RKO (cell line): ENCODE measurements at places on chromosomes 11 and 22.
A peak's percentile ranks its signal among the peaks of the same experiment; 100 is the strongest.

GRCh38 chr11:67436459-67437081 is 912 bp downstream of the PTPRCAP start:
- no peak for DNase-seq

GRCh38 chr22:35785181-35785923 is 67.7 kb downstream of the APOL5 start:
- DNase-seq: no peak

DNA sequence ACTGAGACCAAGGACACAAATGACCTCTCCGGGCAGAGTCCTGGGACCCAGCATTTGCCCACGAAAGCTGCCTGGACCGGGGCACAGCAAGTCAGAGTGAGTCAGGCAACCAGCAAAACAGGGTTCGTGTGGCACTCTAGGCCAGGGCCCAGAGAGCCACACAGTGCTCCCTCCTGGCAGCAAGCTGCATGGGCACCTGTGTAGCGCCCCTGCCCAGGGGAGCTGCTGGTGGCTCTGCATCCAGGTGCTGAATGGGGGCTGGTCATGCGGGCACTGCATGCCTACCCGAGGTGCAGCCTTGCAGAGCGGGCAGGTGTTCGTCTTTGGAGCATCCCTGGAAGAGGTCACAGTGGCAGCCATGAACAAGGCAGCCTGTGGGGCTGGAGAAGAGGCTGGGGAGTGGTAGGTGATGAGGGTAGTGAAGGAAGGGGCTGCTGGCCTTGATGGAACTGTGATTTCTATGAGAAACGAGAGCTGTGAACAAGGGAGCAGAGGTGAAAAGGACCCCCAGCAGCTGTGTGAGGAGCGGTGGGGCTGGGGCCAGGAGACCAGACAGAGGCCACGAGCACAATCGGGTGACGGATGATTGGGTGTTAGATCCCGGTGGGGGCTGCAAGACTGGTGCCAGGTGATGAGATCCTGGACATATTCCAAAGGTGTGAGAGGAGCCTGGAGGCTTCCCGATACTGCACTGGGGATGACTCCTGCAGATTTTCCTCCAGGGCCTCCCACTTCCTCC is 63.3 kb downstream of the DGCR2 start:
- DNase-seq: no peak

DNA sequence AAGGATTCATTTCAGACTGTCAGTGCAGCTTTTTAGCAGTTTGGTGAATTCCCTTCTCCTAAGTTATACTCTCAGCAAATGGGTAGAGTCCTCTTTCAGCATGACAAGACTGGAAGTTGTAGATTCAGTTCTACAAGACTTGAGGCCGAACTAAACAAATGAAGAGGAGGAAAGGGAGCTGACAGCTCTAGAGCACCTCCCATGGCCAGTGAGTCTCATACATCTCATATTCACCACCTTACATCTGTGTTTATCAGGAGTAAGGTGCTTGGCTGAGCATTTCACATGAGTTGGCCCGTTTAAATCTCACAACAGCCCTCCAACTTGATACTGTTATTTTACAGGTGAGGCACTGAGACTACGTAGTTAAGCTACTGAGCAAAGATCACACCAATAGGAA is 30.4 kb downstream of the SEZ6L start:
- peak; percentile 7 for DNase-seq

GRCh38 chr11:78338702-78339101 is 78.9 kb downstream of the GAB2 start:
- DNase-seq: no peak

- peak; percentile 38 for DNase-seq
These were observed 303.6 kb downstream of the SBF2 start for GRCh38 chr11:9990221-9990973.

DNA sequence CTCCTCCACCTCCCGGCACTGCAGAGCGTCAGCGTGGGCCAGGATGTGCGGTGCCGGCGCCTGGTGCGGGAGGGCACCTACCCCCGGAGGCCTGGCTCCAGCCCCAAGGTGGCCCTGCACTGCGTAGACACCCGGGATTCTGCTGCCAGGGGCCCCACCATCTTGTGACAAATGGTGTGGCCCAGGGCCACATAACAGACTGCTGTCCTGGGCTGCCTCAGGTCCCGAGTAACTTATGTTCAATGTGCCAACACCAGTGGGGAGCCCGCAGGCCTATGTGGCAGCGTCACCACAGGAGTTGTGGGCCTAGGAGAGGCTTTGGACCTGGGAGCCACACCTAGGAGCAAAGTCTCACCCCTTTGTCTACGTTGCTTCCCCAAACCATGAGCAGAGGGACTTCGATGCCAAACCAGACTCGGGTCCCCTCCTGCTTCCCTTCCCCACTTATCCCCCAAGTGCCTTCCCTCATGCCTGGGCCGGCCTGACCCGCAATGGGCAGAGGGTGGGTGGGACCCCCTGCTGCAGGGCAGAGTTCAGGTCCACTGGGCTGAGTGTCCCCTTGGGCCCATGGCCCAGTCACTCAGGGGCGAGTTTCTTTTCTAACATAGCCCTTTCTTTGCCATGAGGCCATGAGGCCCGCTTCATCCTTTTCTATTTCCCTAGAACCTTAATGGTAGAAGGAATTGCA is 13.5 kb downstream of the TSKU start:
- DNase-seq: no peak

DNA sequence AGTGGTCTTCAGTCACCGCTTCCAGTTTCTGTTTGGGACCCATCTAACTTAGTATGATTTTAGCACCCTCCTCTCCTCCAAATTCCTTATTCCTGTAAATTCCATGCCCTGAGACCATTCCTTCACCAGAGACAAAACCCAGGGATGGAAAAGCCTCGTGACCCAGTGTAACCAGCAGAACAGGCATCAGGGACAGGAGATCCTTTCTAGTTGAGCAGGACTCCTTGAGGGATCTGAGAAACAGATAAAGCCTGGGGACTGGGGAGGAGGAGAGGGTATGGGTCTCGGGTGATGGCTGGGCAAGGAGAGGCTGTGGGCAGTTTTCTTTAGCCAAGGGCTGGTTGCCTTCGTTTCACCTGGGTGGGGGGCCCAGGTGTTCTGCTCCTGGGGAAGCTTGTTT is 40.9 kb downstream of the TEAD1 start:
- DNase-seq: no peak

DNA sequence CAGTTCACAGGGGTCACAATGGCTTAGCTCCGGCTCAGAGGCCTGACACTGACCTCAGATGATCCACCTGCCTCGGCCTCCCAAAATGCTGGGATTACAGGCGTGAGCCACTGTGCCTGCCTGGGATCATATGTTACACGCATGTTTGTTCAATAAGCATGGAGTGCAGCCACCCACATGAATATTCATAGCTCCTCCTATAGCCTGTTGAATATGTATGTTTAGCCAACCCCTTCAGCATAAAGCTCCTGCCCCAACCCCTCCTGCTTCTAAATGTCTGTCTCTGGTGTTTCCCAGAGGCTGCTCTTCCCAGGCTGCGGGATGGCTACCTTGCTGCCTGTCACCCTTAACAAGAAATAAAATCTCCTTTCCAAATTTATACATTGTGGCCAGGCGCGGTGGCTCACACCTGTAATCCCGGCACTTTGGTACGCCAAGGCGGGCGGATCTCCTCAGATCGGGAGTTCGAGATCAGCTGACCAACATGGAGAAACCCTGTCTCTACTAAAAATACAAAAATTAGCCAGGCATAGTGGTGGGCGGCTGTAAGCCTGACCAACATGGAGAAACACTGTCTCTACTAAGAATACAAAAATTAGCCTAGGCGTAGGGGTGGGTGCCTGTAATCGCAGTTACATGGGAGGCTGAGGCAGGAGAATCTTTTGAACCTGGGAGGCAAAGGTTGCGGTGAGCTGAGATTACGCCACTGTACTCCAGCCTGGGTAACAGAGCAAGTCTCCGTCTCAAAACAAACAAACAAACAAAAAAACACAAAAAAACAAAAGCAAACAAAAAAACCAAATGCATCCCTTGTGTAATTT is 1.1 kb upstream of the APOBEC3F start:
- DNase-seq: no peak

DNA sequence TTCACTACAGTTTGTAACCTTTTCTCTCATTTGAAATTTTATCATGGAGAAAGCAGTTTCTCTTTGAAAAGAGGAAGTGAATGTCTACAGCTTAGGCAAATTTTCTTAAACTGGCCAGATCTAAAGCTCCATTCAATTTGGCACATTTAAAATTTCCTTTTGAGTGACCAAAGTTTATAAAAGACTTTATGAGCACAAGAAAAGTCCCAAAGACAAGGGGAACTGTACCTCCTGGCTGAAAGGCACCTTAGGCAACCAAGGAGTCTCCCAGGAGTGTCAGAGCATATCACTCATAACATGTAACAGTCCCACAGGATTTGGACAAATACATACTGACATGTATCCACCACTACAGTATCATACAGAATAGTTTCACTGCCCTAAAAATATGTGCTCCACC is 41.3 kb downstream of the NARS2 start:
- DNase-seq: no peak

DNA sequence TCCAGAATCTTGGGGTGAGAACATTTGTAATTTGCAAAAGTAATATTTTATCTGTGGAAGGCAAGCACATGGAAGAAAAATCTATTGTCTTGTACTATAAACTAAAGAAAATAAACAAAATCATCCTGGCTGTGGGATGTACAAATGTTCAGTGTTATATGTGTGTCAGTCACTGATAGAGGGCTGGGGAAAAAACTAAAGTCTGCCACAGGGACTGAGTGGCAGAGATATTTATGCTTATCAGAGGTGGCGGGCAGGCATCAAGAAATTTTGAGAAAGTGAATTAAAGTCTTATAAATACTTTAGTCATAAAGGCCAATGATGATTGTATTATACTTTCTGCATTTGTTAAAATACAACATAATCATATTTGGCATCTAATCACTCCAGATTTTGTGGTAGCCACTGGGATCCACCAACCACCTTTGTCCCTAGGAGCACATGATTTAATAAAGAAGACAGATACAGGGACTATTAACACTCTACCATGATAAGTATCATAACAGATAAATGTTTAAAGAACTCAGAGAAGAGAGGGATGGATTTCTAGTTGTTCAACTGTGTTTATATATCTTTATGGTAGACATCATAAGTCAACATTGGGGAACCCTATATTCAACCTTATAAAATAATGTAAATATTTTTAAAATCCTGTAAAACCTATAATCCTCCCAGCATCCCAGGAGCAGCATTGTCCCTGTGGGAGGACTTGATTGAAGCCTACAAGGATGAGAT is 2.6 kb upstream of the ENDOD1 start:
- DNase-seq: no peak

GRCh38 chr11:13963949-13964770 is 1.6 kb downstream of the SPON1 start:
- no peak for DNase-seq

- no peak for DNase-seq
These were observed 90.9 kb upstream of the GAL start for GRCh38 chr11:68593441-68593840.

DNA sequence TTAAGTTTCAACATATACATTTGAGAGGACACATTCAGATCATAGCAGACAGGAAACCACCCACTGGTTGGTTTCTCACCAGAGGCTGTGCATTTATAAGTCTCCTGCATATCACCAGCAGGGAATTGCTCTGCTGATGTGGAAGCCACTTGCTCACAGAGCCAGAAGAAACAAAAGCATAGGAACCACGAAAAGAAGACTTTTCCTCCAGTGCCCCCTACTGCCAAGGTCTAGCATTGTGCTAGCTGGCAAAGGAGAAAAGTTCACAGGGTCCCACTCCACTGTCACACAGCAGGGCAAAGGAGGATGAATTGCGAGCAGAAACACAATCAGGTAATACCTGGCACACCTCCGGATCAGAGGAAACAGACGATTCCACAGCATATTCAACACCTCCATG is 28.9 kb upstream of the ISX start:
- DNase-seq: no peak

DNA sequence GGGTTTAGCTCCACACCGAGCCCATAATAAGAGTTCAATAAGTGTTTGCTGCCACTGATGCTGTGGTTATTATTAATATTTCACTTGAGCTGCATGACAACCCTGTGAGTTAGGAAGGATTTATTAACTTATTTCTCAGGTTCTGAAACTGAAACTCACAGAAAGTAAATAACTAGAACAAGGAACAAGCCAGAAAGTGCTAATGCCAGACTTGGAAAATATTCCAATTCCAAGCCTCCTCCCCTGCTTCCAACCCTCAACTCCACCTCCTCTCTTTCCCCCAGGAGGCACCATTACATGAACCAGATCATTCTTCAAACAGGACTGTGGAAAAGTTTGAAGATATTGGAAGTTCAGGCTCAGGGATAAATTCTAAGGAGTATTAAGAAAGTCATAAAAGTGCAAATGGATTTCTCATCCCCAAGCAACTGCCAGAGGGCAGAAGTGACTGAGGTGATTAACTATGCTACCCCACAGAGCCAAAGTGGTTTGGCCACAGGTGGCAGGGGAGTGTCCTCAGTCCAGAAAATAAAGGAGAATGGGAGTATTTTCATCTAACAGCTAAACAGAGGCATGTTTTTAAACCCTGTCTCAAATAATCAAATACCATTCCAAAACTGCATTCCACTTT is 3.2 kb upstream of the FJX1 start:
- DNase-seq: no peak

- no peak for DNase-seq
These were observed 26.2 kb downstream of the PISD start for GRCh38 chr22:31635638-31636306.

DNA sequence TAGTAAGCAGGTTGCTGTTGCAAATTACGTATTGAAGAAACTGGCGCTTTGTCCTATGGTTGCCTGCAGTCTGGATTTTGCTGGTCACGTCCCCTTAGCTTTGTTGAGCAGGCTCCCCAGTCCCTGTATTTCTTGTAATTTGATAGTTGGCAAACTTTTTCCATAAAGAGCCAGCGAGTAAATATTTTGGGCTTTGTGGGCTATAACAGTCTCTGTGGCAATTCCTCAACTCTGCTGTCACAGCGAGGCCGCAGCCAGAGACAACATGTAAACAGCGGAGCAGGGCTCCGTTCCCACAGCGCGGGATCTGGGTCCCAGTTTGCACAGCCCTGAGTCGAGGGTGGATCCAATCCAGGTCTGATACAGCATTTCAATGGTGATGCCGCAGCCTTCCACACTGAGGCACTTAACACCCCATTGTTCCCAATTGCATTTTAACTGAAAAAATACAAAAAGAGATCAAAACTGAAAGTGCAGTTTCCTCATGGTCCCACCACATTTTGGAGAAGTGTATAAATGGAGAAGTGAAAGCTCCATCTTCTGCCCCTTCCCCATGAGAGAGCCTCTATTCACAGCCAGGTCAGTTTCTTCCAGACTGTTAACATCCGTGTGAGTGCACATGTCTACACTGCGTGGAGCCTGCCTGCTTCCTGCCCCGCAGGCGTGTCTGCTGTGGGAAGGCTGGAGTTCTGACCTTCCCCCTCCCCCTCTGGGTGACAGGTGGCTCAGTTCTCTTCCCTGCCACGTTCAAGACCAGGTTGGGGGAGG is 89.1 kb downstream of the RPS6KA4 start:
- no peak for DNase-seq

DNA sequence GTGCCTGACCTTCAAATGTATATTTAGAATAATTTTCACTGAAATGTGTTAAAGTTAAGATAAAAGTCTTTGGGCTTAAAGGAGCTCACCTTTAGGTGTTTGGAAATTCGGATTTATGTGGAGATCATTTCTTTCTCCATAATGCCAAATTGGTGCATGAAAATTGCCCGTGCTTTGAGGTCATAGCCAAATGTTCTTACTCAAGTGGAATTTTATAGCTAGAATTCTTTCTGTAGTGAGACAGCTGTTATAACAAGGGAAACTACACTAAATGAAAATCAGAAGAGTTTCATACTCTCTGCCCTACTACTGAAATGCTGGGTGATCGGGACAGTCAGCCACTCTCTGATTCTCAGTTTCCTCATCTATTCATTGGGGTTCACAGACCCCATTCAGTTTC is 89.5 kb upstream of the DBX1 start:
- DNase-seq: no peak
